NCI-H2107 (cell line): ENCODE measurements at places on chromosomes 13 and 19.

DNA sequence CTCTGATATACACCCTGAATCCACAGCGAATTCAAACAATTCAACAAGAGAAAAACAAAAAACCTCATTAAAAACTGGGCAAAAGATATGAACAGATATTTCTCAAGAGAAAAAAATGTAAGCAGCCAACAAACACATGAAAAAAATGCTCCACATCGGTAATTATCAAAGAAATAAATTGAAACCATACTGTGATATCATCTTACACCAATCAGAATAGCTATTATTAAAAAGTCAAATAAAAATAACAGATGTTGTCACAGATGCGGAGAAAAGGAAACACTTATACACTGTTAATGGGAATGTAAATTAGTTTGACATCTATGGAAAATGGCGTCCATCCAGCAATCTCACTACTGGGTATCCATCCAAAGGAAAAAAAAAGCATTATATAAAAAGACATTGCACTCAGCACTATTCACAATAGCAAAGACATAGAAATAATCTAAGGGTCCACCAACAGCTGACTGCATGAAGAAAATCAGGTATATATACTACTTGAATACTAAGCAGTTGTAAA lies 1495.0 kb upstream of the PCDH20 start:
- no peak for DNase-seq

DNA sequence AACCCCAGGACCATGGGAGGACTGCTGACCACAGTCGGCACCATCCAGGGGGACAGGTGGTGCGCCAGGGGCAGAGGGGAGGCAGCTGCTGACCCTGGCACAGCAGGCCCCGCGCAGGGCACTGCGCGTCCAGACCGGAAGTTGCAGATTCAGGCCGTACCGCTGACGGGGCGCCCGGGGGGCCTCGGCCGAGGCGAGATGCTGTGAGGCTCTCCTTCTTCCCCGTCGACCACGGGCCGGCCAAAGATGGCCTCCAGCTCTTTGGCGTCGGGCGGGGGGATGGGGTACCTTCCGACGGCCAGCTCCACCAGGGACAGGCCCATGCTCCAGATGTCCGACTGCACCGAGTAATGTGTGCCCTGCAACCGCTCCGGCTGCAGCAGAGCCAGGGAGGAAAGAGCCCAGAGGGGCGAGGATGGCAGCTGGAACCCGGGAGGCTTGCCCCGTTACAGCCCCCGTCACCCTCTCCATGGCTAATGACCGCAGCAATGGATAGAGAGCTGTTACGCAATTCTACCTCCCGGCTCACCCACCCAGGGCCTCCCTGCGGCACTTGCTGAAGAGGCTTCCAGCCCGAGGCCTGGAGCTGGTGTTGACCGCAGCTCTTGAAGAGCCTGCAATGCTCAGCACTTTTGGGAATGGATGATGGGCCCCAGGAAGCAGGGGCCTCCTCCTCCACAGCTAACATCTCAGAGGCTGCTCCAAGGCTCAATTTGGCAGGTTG lies 24.7 kb downstream of the MAP2K2 start:
- no peak for DNase-seq

DNA sequence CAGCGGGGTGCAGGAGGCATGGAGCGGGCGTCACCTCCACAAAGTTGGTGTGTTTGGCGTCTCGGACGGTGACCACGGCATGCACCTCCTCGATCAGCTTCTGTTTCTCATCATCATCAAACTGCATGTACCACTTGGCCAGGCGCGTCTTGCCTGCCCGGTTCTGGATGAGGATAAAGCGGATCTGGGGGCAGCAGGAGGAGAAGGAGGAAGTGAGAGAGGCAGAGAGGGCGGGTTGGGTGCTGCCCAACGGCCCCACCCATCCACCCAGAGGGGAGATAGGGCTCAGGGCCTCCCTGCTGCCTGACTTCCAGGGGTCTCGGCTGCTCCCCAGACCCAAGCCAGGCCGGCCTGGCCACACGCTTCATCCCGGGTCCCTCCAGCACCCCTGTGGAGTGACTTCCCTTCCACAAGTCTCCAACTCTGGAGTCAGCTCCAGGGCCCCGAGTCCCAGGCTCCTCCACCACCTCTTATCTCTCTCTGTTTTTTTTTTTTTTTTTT lies 4.6 kb downstream of the AP2S1 start:
- DNase-seq = no peak

DNA sequence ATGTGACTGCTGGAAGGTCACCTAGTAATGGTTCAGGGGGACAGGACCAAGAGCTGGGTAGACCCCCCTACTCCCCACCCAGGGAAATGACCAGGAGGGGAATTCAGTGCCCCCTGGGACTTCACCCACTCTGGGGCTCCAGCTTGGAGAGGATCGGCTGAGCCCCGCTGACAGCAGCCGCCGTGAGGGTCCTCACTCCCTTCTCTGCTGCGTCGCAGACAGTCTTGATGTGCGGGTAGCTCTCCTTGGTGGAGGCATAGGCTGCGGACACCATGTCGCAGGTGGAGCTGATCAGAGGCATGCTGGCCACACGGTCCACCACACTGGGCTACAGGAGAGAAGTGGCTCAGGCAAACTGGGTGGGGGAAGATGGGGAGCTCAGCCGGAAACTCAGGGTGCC lies 7.8 kb downstream of the PLIN3 start:
- DNase-seq = no peak

DNA sequence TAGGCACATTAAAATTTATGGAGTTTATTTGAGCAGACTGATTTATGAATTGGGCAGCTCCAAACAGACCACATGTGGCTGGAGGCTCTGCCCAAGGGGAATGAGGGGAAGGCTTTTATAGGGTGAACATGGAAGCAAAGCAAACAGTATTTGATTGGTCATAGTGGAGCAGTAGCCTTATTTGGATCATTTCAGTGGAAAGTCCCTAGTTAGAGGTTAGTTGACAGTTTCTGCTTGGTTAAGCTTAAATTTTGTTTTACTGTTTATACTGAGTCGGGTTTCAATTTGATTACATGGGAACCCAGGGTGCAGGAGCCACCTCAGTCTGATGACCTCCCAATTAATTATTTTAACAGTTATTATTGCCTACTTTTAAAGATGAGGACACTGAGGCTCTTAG lies 140.5 kb downstream of the NDFIP2 start:
- no peak for DNase-seq

- no peak for DNase-seq
Measured at GRCh38 chr19:15374796-15375440, 4.7 kb downstream of the AKAP8 start.

DNA sequence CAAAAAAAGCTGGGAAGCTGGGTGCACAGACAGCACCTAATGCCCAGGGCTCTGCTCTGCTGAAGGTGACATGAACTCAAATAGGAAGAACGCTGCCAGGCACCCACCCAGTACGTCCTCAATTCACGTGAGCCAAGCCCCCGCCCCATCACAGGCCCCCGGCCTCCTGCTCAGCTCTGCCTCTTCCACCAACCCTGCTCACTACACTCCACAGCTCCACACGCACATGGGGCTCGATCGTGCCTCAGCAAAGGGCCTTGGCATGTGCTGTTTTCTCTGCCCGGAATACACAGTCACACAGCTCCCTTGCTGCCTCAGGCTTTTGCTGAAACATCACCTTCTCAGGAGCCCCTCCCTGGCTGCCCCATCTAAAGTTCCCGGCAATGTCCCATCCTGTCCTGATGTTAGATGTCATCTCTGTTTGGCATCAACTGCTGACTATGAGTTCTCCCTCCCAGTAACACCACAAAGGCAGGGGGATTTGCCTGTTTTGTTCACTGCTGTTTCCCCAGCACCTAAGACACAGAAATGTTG lies 2.3 kb downstream of the ATP13A1 start:
- no peak for DNase-seq

DNA sequence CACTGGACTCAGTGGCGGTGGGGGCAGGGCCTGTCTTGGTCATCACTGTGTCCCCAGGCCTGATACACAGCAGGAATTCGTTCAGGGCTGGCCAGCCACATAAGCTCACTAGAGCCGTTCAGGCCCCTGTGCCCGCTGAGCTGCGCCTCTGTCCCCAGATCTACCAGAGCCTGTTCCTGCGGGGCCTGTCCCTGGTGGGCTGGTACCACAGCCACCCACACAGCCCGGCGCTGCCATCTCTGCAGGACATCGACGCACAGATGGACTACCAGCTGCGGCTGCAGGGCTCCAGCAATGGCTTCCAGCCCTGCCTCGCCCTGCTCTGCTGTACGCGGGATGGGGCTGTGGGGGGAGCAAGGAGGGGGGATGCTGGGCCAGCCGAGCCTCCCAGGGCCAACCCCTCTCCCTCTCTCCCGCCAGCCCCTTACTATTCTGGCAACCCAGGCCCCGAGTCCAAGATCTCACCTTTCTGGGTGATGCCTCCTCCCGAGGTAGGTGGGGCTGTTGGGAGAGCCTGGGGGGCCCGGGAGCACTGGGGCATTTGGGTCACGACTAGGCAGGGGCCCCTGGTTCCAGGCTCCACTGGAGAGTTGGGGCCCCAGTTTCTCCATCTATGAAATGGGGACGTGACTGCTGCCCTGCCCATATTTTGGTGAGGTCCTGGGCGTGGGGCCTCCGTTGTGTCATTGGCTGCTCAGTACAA lies 13.9 kb downstream of the MPND start:
- no peak for DNase-seq

DNA sequence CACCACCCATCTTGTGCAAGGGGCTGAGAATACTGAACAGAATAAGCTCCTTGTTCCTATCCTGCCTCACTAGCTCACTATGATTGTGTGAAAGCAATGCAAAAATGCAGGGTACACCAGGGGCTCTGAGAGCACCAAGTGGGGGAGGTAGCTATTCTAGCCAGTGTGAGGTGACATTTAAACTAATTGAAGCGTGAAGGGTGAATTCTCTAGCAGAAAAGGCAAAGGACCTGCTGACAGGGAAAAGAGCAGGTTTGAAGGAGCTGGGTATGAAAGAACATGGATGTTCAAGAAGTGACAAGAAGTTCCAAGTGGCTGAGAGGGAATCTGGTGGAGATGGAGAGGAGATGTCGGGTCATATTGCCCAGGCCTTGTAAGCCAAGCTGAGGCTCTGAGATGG lies 64.2 kb downstream of the SIAH3 start:
- DNase-seq = no peak

DNA sequence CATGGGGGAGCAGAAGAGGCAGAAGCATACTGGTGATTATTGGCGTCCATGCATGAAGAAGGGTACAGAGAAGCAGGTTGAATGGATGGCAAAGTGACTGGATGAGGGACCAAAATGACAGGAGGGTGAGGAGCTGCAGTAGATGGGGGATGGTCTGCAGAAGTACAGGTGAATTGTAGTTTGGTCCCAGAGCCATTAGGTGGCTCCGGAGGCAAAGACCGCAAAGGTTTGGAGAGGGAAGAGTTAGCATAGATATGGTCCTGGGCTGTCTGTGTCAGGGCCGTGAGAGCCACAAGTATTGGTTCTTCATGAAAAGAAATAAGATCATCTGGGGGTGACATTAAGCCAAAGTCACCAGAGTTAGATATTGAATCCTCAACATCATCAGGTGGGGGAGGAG lies 59.0 kb upstream of the ZNF726 start:
- DNase-seq = no peak

- DNase-seq = peak; percentile 27
Measured at GRCh38 chr19:33193865-33194362, at the start of gene LRP3. Gene LRP3 (plus strand): TSS chr19:33194330. CDS start chr19:33194786, 456 bp downstream.

DNA sequence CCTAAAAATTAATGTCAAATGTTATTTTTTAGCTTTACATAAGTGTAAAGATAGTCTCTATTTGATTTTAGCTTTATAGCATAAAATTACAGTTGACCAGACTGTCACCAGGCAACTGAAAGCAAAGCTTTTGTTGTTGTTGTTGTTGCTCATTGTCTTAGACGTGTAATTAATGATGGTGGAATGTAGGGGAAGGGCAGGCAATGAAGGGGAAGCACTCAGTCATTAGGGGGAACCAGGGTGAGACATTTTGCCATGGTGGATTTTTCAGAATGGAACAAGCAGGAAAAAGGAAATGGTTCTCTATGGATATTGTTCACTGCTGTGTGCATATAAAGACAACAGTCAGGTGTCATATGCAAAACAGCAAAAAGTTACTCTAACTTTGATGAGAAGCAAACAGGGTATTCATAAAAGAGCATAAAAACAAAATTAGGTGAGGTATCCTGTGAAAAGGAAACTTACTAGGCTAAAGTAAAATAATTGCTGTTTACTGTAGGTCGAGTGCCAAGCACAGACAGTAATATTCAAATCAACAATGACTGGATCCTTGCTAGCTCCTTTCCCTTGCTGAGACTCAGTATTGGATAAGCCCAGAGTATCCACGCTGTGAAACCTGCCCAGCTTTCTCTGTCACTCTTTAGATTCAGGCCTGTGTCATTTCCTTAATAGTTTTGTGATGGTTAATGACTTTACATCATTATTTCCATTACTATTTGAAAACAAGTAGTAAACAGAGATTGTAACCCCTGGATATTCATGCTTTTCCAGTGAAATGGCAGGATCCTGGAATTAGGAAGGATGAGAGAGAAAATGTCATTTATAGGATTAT lies 110.5 kb downstream of the LRCH1 start:
- DNase-seq = no peak

DNA sequence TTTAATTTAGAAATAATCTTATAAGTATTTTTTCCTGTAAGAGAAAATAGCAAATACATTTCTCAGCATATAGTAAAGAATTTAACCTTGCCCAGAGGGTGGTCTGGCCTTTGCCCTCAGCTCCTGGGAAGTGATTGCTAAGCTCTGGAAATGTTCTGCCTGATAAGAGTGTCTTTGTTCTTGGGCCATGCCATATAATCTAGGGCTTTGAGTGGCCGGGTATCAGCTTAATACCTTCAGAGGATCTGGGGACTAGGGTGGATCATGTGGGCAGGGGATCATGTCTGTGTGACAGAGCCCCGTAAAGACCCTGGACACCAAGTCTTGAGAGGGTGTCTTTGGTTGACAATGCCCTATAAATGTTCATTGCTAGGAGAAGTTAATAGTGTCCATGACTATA lies 1032.4 kb upstream of the MIR17HG start:
- DNase-seq = no peak

- no peak for DNase-seq
Measured at GRCh38 chr19:570937-571565, 1.3 kb upstream of the BSG start.

- DNase-seq = no peak
Measured at GRCh38 chr13:108427355-108427754, 157.8 kb downstream of the TNFSF13B start.

- DNase-seq = no peak
Measured at GRCh38 chr19:10567656-10568055, 1.1 kb downstream of the CDKN2D start.

DNA sequence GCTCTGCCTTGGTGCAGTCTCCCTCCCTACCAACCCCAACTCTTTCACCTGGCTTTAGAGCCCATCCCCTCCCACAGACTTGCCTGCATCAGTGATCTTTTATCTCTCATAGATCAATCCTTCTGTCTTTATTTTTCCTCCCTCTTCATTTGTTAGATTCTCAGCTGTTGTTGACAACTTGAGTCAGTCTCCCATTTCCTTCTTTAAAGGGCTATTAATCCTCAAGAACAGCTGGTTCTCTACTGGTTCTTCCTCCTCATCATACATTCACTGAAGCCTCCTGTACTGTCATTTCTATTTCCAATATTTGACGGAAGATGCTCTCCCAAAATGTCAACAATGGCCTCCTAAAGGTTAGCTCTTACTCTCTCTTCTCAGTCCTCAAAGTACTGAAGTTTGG lies 408.2 kb downstream of the TBC1D4 start:
- DNase-seq = no peak
